ENCODE measurements at places on chromosomes 7 and 10.

DNA sequence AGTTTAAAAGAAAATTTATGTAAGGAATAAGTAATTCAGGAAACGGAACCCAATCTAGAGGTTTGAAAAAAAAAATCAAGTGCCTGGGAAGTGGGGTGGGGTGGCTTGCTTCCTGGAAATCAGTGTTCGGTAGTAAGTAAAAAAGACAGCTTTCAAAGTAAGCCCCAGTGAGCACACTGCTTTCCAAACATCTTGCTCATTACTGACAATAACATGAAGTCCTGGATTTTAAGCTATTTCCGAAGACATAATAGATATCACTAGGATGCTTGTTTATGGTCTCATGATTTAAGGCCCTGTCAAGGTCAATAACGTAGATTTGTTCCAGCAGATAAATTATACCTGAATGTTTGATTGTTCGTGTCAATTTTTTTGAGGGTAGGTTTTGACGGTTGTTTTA is 1.3 kb downstream of the STAMBPL1 start:
- DNase-seq, result peak; percentile 36

GRCh38 chr10:109846832-109847231 is 76.5 kb downstream of the XPNPEP1 start:
- no peak for DNase-seq

DNA sequence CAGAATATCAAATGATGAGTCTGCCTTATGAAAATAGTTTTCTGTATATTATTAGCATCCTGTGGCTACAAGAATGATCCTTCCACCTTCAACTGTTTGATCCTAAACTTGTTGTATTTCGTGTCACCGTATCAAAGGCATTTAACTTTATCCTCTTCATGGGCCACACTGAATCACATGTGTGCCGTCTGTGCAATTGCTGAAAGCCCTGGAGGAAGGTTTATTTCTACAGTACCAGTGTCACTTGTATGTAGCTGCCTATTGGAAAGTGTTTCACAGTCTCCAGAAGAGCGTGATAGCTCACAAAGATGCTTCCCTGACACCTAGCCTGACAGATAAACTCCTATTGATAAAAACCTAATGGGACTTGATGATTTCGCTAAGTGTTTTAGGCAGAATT is 94.5 kb downstream of the ITGA8 start:
- DNase-seq, result no peak

DNA sequence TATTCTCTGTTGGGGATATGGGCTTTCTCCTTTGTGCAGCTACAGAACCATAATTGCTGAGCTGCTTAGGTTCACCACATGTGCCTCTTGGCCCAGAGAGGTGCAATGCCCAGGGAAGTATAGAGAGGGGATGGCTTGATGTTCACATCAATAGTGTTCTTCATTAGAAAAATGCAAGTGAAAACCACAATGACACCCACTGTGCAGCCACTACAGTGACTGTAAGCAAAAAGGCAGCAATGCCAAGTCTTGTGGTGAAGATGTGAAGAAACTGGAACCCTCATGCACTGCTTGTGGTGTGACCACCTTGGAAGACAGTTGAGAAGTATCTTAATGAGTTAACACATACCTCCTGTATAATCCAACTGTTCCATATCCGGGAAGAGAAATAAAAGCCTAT is 318.9 kb upstream of the ZMIZ1 start:
- DNase-seq, result no peak

- DNase-seq, result no peak
These were observed 6.7 kb downstream of the RASSF4 start for GRCh38 chr10:44966129-44966815.

DNA sequence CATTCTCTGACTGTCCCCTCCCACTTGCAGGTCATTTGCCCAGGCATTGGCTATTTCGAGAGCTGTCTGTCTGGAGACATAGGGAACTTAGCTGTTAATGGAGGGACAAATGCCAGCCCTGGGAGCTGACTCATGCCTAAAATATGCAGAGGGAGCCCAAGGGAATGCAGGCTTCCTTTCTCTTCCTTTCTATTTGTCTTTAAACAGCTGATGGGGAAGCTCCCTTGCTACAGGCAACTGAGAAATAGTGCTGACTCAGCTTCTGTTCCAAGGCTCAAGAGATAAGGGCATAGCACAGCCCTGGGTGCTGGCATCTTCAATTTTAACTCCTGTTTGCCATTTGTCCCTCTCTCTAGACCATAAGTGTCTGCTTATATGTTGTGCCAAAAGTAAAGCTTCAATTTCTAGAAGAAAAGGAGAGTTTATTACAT is 82.7 kb upstream of the C1GALT1 start:
- DNase-seq, result peak; percentile 64

DNA sequence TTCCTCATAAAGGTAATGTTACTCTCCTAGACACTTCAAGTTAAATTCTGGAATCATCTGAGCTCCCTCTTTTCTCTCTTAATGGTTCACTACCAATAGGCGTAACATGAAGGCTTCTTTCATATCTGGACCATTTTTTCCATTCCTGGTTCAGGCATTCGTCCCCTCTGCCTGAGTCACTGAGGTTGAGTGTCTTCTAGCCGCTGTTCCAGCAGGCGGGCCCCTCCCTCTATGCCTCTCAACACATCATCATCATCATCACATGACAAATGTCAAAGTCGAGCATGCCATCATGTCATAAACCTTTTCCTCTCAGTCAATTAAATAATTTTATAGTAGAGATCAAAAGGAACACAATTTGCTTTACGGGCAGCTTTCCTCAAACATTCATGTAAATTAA is 168.9 kb upstream of the ASAH2 start:
- no peak for DNase-seq

GRCh38 chr10:74799721-74800221 is 26.6 kb upstream of the KAT6B start:
- no peak for DNase-seq

GRCh38 chr10:113414543-113414942 is 138.3 kb upstream of the HABP2 start:
- no peak for DNase-seq

DNA sequence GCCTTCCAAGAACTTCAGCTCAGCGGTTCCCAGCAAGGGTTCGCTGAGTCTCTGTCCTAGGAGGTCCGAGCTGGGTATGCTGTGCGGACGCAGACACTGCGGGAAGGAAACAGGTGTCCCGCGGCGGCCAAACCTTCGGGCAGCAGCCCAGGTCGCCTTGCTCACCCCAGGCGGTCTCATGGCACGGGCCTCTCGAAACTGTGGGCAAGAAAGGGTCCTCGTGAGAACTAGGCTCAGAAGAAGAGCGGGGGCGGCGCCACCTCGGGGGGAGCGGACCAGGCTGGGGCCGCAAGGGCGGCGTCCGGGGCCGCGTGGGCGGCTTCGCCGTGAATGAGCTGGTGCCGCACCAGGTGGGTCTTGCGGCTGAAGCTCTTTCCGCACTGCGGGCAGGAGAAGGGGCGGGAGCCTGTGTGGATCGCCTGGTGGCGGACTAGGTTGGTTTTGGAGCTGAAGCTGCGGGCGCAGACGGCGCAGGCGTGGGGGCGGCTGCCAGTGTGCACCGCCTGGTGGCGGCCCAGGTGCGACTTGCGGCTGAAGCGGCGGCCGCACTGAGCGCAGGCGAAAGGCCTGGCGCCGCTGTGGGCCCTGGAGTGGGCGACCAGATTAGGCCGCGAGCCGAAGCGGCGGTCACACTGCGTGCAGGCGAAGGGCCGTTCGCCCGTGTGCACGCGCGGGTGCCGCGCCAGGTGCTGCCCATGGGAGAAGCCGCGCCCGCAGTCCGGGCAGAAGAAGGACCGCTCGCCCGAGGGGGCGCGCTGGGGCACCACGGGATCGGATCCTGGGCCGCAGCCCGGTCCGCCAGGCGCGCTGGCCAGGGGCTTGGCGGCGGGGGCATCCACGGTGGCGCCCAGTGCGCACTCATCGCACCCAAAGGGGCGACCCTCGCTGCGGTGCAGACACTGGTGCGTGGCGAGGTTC is 8.6 kb downstream of the ZNF467 start:
- no peak for DNase-seq

DNA sequence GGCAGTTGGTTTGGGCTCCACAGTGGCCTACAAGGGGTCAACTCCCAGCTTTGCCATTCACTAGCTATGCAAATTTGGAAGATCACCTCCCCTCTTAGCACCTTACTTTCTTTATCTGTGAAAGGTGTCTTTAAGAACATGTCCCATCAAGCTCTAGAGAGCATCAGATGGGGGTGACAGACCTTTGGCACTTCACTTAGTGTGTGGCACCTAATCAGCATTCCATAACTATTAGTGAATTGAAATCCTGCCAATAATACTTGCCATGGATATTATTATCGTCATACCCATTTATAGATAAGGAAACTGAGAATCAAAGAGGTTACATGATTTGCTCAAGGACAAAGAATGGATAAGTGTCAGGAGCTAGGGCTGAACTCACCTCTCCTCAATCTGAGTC is 51.9 kb downstream of the PLPP4 start:
- DNase-seq, result no peak

DNA sequence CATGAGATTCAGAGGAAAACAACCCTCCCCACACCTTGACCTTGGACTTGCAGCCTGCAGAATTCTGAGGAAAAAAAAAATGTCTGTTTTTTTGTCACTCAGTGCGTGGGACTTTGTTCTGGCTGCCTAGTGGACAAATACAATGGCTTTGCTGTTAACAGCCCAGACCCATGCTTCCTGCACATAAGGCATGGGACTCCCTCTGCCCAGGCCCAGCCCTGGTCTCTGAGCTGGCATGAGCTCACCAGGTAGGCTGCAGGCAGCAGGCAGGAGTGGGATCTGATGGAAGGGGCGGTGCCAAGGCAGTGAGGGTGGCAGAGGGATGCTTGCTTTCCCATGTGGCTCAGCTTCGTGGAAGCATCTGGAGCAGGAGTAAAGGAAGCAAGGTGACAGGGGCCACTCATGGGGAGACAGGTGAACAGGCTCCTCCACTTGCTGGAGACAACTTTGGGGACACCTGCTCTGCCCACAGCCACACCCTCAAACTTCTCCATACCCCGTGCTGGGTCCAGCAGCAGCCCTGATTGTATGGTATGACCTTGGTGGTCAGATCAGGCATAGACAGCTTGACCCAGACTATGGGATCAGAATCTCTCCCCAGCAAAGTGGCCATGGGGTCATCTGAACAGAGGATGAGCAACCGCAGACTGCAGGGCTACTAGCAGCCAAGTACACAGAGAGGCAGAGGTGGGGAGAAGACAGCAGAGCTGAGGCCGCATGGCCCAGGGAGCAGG is 27.0 kb downstream of the ANXA8 start:
- DNase-seq, result no peak

DNA sequence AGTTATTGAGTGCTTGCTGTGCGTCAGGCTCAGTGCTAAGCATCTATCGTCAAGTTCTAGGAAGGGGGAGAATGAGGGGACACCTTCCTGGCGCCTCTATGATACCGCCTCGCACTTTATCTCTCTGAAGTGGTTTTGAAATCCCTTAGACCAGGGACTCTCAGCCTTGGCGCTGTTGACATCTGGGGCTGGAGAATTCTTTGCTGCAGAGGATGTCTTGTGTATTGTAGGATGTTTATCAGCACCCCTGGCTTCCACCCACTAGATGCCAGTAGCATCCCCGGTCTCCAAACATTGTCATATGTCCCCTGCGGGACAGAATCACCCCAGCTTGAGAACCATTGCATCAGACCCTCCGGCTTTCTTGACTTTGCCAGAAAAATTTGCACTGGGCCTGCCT is 285.5 kb downstream of the CCDC3 start:
- no peak for DNase-seq

- no peak for DNase-seq
These were observed 22.6 kb downstream of the ASAH2 start for GRCh38 chr10:50228672-50229071.

DNA sequence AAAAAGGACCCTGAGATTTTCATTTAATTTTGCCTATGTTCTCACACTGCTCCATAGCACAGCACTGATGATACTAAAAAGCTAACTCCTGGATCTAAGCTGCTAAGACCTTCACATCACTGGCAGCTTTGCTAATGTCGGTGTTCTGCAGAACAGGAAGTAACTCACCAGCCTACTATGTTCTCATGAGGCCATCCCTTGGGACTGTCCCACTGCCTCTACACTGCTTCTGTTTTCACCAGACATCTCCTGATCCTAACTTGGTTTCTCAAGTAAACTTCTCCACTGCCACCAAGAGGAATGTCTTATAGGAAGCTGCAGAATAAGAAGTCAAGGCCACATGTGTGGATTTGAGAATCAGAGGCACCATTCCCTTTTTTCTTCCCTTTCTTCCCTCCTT is 15.1 kb downstream of the HTR7 start:
- no peak for DNase-seq

DNA sequence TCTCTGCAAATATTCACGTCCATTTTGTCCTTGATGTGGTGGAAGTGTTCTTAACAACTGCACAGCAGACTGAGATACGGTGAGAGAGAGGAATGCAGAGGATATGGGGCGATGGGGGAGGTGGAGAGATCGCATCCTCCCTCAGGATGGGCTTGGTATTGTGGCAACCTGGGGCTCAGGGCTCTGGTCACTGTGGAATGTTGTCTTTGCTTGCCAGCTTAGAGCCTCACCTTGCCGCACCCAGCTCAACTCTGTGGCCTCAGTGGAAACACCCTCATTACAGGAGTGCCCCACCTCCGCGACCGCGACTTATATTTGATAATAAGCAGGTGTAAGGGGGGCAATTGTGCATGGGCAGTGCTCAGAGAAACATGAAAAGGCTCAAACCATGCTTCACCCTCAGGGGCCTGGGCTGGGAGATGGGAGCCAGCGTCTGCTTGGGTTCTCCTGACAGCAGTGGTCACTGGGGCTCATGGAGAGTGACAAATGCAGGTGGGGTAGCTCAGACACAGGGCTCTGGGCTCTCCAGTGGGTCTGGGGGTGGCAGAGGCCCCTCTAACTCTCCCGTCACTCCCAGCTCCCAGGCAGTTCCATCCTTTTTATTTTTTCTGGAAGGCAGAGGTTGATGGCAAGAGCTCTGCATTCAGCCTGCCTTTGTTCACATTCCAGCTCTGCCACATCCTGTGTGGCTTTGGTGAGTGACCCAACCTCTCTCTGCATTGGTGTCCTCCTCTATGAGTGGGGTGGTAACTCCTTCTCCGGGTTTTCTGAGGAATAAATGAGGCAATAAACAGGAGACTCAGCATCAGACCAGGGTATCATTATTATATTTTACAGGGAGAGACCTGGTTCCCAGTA is 43.1 kb upstream of the EMX2 start:
- no peak for DNase-seq

GRCh38 chr10:62916141-62916603 is 100.0 kb upstream of the EGR2 start:
- no peak for DNase-seq

DNA sequence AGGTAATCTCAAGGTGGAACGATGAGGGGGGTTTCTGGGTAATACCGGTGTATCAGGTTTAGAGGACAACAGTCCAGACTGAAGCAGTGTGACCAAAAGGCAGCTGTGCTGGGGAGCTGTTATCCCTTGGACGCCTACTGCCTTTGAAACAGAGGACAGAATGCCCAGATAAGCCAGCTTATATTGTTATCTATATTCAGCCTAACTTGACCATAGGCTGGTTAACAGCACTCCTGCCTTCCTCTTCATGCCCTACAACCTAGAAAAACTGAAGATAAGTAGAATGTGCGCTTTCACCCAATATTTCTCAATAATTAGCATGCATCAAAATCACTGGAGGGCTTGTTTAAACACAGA is 44.9 kb downstream of the IL6 start:
- DNase-seq, result no peak

GRCh38 chr10:115945701-115946445 is 327.1 kb downstream of the GFRA1 start:
- DNase-seq, result no peak
